ENCODE measurements at places on chromosomes 3 and 15. TPM values are rescaled to one million over a fixed set of nuclear protein-coding genes. Genes with fewer than 3 reads are reported as not detected.

The C15orf39 gene
- 0.44 TPM for polyA plus RNA-seq

The FAM174B gene
- polyA plus RNA-seq = 20.1 TPM

The ADPGK gene
- 38.2 TPM for polyA plus RNA-seq

The MESP1 gene
- 4.8 TPM for polyA plus RNA-seq

The HCLS1 gene
- polyA plus RNA-seq = 0.28 TPM

The APOD gene
- polyA plus RNA-seq = not detected

The BNC1 gene
- polyA plus RNA-seq = not detected

The GOLGA6B gene
- polyA plus RNA-seq = not detected

The ADGRG7 gene
- polyA plus RNA-seq = not detected

The GOLGA6L9 gene
- 27.7 TPM for polyA plus RNA-seq

The RARRES1 gene
- not detected for polyA plus RNA-seq

The SNTN gene
- polyA plus RNA-seq = not detected

The SAMD7 gene
- polyA plus RNA-seq = not detected

The RETNLB gene
- polyA plus RNA-seq = not detected

The IL12A gene
- polyA plus RNA-seq = not detected

The KNL1 gene
- 0.38 TPM for polyA plus RNA-seq

The GPR171 gene
- polyA plus RNA-seq = not detected

The BFSP2 gene
- not detected for polyA plus RNA-seq
